M059J (cell line): ENCODE measurements at places on chromosomes 12 and 14. TPM values are rescaled to one million over a fixed set of nuclear protein-coding genes. Genes with fewer than 3 reads are reported as not detected.

DNA sequence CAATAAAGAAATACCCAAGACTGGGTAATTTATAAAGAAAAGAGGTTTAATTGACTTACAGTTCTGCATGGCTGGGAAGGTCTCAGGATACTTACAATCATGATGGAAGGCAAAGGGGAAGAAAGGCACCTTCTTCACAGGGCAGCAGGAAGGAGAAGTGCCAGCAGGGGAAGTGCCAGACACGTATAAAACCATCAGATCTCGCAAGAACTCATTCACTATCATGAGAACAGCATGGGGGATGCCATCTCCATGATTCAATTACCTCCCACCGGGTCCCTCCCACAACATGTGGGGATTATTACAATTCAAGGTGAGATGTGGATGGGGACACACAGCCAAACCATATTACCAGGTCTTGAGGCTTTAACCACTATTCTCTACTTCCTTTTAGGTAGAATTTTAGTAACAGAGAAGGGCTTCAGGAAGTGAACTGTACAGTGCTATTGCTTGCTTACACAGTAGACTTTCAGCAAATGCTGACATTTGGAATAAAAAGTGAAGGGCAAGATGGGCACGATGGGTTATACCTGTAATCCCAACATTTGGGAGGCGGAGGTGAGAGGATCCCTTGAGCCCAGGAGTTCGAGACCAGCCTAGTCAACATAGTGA, 40.8 kb upstream of the OR4E1 start:
- no peak for DNase-seq

GRCh38 chr14:54622192-54622958, 55.4 kb downstream of the SAMD4A start:
- DNase-seq = no peak

DNA sequence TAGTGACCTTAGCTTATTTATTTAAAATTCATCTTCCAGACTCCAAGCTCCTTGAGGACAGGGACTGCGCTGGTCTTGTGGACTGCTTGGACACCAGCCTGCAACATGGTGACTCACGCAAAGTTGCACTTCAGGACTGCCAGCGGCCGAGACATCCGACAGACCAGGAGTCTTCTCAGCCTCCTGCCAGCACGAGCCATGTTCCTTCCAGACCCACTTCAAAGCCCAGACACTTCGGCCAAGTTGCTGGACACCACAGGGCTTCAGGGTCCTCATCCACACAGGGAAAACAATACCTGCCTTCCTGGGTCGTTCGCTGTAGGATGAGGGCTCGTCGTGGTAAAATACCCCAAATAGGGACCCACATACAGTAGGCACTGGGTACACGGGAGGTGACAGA, 88.7 kb downstream of the BCL11B start:
- no peak for DNase-seq

PRKD1 gene
- total RNA-seq = 5.8 TPM in 2 replicates

DNA sequence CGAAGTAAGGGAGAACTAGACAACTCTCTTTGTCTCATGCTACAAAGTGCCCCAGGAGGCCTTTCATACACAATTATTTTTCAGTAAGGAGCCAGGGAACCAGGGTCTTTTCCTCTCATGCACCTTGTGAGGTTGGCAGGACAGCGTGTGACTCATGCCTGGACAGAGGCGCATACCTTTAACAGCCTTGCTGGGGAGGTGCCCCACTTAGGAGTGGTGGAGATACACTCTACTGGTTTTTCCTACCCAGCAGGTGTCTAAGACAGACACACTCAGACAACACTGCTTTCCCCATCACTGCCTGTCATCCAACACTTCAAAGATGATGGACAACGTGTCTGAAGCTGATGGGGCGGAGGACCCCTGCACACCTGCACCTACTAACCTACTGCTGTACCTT, 49.1 kb downstream of the B4GALNT3 start:
- no peak for DNase-seq
